ENCODE measurements at places on chromosomes 3 and 15.

DNA sequence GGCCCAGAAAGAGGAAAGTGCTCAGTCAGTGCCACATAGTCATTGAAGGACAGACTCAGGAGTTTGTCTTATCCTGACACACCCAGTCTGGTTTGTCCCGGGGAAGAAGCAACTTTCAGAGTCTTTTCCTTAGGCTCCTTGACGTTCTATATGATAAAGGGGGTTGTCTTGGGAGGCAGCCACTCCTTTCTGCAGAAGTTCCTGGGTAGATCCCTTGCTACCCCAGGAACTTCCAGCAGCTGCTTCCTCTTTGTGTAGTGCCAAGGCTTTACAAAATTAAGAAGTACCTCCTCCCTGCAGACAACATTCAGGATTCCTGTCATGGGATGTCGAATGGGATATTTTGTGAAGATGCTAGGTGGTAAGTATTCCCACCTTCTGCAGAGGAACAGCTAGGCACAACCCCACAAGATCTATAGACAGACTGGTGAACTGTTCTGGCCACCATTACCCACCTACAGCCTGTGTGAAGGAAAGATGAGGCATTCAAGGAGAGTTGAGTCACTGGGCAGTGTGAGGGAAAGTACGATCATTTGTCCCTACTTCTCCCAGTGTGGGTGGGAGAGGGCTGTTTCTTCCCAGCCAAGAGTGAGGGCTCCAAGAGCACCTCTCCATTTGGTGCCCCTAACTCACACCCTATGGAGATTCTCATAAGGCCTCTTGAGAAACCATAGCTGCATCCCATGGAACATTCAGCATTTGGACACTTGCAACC, 11.3 kb downstream of the TMEM266 start:
- no peak for DNase-seq

DNA sequence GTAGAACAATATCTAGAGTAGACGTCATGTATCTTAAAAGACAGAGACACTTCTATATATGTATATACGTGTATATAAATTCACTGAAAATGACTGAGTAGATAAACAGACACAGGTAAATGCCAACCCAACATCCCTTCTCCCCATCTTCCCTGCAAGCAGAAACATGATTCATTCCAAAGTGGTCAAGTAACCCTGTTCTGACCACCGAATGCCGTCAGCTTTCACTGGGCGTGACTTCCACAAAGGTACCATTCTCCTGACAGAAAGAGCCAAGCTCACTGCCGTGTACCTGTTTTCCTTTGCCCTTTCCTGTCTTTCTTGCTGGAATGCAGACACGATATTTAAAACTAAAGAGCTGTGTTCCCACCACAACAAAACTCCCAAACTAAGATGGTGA, 76.7 kb downstream of the TAFA4 start:
- DNase-seq = no peak

- no peak for DNase-seq
Observed at GRCh38 chr15:66752078-66752477, 50.0 kb downstream of the SMAD6 start.

- no peak for DNase-seq
Observed at GRCh38 chr15:62124176-62124972, 40.7 kb downstream of the C2CD4B start.

DNA sequence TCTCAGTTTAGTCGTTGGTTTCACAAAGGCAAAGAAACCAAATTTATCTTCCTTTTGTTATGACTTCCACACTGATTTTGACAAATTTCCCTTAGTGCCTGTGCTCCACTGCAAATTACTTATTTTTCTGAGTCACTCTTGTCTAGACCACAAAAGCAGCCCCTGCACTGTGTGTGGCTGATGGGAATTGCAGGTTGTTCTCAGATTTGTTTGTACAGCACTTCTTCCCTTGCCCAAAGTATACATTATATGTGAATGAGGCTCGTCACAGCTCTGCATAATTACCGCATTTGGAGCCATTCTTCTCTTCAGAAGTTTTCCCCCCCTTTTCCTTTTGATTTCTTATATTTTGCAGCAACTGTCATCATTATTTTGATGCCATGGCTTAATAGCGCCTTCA, 354.2 kb upstream of the IL12A start:
- no peak for DNase-seq

- no peak for DNase-seq
Observed at GRCh38 chr3:152083135-152083534, 185.6 kb upstream of the MBNL1 start.

GRCh38 chr15:38894243-38894948, 329.8 kb upstream of the RASGRP1 start:
- no peak for DNase-seq

DNA sequence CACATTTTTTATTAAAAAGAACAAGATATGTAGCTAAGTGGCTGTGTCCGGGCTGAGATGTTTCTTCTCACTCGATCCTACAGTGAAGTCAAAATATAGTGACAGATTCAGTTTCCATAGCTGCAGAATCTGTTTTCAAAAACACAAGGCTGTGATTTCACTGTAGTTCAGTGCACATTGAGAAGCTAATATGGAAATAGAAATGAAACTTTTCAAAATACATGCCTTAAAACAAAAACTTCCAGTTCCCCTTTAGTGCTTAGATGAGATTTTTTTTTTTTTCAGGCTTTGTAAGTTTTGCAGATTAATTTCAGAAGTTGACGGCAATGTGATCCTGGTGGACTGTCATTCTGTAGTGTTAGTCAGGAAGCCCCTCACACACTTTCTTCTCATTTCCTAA, 23.8 kb upstream of the TRAK1 start:
- no peak for DNase-seq

GRCh38 chr15:81006124-81006523, 5.4 kb downstream of the TLNRD1 start:
- no peak for DNase-seq

- DNase-seq = no peak
Observed at GRCh38 chr3:153260681-153261080, 98.7 kb downstream of the RAP2B start.

GRCh38 chr15:77664428-77664827, 31.7 kb upstream of the LINGO1 start:
- no peak for DNase-seq

DNA sequence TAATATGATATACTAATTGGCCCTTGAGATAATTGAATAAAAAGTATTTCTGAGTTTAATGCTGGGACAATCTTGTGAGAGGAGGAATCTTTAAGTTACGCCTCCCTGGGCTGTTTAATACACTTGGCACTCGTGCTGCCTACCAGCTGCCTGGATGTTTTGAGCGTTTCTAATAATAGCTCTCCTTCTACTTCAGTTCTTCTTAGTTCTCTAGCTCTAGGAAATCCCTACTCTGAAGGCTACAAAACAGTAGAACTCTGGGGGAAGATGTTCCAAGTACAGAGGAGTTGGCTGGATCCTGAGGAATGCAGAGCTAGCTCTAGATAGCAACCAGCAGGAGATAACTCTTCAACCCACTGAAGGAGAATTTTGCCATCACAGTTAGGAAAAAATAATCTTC, 3.5 kb downstream of the NAALADL2 start:
- no peak for DNase-seq

- DNase-seq = no peak
Observed at GRCh38 chr15:57565311-57565710, 26.4 kb upstream of the MYZAP start.

GRCh38 chr3:188321258-188321657, 167.3 kb downstream of the LPP start:
- DNase-seq = no peak

DNA sequence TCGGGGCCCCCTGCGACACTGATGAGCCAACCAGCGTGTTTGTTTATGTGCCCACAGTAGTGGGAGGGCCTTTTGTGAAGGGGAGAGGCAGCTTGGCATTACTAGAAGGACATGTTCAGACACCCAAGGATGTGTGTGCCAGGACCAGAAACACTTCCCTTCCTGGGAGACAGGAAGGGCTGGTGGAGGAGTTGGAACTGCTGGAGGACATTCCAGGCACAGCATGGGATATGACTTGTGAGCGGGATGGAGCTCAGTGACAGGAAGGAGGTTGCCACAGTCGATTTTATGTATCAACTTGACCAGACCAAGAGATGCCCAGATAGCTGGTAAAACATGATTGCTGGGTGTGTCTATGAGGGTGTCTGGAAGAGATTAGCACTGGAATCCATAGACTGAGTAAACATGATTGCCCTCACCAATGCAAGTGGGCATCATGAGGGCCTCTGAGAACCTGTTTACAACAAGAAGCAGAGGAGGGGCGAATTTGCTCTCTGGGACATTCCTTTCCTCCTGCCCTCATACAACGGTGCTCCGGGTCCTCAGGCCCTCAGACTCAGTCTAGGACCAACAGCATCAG, 106.4 kb upstream of the TLE3 start:
- no peak for DNase-seq

GRCh38 chr3:67094774-67095173, 96.7 kb downstream of the KBTBD8 start:
- DNase-seq = no peak

DNA sequence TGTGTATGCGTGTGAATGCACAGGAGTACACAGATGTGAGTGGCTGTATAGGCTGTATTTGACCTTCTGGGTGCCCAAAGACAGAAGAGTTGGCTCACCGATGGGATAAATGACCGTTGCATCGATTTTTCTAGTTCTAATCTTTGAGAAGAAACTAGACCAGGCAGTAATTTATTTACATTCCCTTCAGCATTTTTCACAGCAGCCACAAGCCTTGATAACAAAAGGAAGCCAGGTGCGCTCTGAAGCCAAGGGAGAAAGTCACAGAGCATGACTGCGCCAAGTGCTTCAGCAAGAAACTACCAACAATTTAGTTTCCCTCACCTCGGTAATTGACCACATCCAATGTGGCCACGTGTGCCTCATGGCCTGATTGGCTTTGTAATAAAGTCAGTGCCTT, 5.9 kb upstream of the FAM3D start:
- no peak for DNase-seq

GRCh38 chr15:76127880-76128279, 68.1 kb downstream of the TMEM266 start:
- DNase-seq = no peak

DNA sequence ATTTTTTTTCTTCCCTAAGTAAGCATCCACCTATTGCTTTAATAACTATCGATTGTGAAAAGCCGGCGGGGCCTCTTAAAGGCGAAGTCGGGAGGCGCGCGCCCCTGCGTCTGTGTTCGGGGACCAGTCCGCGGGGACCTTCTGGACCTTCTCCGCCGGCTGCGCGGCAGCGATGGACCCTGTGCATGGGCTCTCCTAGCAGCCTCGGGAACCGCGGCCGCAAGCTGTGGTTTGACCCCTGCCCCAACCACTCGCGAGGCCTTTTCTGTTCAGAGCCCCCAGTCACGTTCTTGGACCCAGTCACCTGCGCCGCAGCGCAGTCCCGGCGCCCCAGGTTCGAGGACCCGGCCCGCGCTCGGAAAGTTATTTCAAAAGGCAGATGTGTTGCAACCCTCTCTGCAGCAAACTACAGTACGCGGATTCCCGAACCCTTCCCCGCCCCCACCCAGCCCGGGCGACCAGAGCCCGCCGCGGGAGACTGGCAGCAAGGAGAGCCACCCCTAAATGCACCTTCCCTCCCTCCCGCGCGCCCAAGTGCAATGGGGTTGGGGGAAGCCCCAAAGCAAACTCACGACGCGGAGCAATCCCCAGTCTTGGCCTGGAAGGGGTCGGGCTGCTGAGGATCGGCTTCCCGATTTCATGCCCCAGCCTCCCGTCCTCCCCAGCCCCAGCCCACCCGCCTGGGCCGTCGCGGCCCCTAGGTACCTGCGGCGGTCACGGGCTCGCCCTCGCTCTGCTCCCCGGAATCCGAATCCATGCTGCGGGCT, 684 bp downstream of the TNFAIP8L3 start:
- no peak for DNase-seq

- DNase-seq = no peak
Observed at GRCh38 chr15:100187677-100188076, 154.1 kb downstream of the ADAMTS17 start.

- no peak for DNase-seq
Observed at GRCh38 chr15:96347181-96348111, 16.9 kb downstream of the NR2F2 start.

DNA sequence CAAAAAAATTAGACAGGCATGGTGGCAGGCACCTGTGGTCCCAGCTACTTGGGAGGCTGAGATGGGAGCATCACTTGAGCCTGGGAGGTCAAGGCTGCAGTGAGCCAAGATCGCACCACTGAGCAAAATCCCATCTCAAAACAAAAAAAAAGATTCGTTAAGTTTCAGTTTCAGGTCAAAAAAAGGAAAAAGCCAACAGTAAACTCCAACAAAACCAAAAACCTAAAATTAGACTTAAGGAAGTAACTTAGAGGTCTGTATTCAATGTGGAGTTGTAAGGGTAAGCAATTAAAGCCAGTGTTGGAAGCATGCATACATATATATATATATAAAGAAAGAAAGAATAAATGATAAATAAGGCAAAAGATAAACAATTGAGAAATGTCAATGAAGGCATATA, 11.8 kb downstream of the KPNA1 start:
- no peak for DNase-seq

GRCh38 chr3:20141316-20141715, 44.7 kb downstream of the SGO1 start:
- no peak for DNase-seq

- DNase-seq = no peak
Observed at GRCh38 chr3:112653209-112653871, 12.4 kb upstream of the CCDC80 start.

DNA sequence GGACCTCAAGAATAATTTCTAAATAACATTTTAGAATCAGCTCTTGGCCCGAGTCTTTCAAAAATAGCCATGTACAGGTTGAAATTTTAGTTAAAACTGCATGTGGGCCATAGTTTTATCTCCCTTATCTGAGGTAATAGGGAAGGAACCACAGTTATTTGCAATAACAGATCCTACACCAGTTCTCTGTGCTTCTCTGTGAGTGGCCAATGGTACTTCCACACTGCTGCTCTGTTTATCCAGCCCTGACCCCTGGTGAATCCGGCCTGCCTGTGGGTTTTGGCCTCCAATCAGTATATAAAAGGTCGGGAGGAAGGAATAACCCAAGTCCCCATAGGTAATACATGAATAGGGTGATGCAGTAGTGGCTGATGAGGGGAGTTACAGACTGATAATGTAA, 48.0 kb upstream of the TNIK start:
- DNase-seq = no peak

DNA sequence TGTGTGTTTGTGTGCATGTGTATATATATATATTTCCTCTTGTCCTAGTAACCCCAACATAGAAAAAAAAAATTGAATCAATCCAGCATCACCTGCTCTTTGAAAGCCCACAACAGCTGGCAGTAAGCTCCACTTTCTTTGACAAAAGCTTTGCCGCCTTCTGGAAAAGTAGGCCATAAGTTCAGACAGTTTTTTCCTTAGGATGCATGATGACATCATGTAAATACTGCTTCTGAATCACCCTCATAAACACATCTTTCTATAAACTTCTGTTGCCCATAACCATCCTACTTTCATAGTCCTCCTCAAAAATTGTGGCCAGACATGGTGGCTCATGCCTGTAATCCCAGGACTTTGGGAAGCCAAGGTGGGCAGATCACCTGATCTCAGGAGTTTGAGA, 67.4 kb downstream of the CSNK1G1 start:
- no peak for DNase-seq

DNA sequence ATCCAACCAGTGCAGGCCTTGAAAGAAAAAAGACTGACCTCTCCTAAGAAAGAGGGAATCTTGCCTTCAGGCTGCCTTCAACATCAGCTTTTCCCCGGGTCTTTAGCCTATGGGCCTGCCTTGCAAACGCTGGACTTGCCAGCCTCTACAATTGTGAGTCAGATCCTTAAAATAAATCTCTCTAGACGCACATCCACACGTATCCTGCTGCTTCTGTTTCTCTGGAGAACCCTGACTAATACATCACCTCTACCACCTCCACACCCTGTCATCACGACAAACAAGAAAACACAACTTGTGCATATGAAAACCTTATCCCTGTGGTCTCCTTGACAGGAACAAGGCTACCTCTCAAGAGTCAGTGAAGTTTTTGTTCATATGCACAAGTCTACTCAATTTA, 11.8 kb downstream of the CYFIP1 start:
- no peak for DNase-seq
